HT1080 (cell line): ENCODE measurements at places on chromosomes 6 and 20.

DNA sequence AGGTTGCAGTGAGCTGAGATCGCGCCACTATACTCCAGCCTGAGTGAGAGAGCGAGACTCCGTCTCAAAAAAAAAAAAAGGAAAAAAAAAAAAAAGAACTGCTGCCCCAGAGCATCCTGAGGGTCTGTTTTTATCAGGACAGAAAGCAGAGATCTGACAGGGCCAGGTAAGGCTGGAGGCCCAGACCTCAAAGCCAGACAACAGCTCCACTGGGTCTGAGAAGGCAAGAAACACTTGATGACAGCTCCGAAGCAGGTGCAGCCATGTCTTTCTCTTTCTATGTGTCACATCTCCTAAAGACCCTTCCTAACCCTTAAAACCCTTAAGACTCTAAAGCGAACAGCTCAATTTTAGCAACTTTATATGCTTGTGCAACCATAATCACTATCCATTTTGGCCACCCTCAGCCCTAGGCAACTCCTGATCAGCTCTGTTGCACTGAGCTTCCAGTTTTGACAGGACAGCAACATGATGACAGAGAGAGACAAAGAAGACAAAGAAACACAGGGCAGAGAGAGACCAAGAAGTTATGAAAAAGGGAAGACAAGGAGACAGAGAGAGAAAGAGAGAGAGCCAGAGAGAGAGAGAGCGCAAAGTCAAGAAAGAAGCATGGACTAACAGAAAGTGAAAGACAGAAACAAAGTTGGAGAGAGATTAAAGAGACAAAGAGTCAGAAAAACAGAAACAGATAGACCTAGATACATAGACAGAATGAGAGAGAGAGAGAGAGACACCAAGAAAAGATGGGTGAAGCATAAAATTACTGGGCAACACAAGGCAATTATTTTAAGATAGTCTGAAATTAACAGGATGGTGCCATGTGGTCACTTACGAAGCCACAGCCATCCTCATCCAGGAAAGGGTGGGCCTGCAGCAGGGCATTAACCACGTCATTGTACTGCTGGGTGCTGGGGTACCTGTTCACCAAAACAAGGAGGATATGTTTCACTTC is 39.2 kb downstream of the SAMD3 start:
- DNase-seq: no peak

DNA sequence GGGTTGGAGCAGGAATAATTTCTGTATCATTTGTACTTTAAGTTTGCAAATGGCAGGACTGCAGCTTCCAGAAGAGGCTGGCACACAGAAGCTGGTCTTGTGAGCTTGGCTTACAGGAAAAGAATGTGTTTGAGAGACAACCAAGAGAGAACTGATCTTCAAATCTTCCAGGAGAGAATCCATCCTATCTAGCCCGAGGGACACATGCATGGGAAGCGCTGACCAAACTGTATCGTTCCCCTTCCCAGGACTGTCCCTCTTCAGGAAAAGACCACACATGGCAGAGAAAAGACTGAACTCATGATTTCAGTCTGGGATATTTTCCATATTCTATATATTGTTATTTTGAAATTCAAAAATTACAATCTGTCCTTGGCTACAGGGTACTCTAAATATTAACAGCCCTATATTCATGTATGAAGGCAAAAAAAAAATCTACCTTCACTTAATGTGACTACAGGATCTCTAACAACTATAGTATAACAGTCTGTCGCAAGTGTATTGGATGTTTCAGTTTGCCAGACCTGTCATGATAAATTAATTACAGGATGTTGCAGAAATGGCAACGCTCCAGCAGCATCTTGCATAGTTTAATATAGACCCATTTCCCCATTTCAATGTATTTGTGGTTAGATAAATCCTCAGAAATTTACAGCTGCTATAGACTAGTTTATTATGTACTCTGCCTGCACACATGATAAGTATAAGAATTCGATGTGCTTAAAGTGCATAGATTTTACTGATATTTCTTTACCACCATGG is 99.4 kb downstream of the MYB start:
- DNase-seq: no peak

DNA sequence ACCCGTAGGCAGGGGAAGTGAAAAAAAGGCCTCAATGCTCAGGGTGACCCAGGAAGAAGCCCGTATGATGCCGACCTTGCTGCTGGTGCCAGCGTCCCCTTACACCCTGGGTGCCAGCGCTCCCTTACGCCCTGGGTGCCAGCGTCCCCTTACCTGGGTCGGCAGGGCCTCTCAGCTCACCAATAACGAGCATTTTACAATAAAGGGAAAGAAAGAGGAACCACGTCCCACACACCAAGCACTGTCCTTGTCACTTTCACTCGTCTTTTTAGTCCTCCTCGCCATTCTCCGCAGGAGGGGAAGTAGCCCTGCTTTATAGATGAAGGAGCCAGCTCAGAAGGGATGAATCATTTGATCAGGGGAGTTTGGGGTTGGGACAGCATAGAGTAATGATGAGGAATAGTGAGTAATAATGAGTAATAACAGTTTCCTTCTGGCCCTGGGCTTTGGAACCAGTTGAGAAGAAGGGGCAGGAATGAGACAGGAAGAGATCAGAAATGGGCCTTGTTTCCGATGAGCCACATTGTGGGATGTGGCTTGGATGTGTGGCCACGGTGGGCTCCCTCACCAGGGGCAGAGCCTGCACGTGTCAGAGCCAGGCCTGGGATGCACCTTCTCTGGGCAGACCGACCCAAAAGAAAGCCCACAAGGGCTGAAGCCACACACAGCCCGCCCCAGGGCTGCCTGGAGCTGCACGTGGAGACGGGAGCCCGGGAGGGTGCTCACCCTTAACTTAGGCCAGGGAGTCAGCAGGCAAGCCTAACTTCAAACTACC is 75.7 kb downstream of the SYNJ2 start:
- peak; percentile 100 for DNase-seq

DNA sequence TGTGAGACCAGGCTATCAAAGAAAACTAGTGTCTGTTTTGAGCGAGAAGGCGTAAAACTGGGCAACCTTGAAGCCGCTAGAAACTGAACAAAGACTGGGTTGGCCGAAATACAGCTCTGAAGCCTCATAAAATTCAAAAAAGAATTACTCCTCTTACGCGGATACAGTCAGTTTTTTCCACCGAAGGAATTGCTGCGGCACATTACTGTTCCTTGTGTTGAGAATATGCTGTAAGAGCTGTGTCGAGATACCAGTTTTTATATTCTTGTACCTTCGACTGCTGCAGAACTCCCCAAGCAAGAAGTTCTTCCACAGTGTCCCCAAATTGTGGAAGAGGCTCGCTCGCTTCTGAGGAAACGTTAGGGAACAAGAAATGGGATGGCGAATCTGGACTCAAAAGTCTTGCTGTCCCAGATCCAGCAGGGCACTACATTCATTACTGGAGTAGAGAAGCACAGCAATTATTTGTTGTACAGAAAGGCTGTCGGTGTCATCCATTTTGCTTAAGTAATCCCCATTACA is 523 bp upstream of the COX7A2 start:
- DNase-seq: no peak

DNA sequence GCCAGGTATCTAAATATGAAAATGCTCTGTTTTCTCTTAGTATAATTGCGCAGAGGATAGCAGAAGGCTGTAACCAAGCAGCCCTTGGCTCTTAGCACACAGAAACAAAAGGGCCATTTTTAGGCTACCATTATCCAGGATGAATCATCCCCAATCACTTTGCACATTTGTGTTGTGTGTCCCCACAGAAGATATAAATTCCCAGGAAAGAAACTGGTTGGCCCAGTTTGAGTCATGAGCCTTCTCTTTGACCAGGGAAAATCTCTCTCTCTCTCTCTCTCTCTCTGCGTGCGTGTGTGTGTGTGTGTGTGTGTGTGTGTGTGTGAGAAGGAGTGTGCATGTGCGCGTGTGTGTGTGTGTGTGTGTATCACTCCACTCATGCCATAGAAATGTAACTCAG is 178.5 kb downstream of the FRK start:
- peak; percentile 60 for DNase-seq

- DNase-seq: no peak
Observed at GRCh38 chr6:73656531-73657145, 2.8 kb upstream of the SLC17A5 start.

- no peak for DNase-seq
Observed at GRCh38 chr6:5241252-5241651, 19.5 kb downstream of the LYRM4 start.

DNA sequence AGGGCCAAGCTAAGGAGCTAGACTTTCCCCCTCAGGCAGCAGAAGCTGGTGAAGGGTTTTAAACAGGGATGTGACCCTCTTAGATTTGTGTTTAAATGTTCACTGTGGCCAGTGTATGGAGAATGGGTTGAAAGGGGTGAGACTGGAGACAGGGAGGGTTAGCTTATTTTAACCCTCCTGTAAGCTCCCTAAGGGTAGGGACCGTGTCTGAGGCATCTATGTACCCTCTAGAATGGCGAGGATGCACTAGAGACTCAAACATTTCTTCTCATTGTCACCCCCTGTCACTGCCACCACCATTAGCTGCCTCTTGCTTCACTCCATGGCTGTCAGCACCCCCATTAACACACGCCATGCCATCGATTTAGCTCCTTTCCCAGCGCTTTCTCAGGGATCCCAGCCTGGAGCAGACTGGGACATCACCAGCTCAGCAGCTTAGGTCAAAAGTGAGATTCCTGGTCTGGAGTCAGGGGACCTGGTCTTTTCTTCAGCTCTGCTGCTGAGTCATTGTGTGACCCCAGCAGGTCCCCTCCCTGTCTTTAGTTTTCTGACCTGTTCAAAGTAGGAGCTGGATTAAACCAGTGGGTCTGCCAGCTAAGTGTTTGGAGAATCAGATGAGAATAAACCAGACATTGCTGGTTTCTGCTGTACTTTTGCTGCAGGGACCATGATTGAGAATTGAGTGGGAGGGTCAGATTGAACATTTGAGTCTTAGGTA is 1.1 kb upstream of the SLC22A7 start:
- DNase-seq: no peak

DNA sequence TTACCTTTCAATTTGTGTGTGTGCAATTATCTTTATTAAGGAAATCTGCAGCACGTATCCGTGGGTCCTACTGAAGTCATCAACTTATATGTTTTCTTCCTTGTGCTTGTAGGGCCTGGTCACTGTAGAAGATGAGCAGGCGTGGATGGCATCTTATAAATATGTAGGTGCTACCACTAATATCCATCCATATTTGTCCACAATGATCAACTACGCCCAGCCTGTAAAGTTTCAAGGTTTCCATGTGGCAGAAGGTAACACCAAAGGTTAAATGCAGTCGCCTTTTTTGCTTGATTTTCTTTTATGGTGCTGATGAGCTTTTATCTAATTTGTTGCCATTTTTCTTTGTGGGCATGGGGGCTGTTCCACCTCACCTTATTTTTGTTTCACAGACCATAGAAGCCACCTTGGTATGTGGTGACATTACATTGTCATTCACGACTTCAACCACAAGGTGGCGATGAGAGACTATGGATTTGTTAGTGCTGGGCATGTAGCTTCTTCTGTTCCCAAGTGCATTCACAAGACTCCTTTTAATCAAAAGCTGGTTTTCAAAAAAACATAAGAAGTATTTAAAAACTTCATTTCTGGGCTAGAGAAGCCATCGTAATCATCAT is 106.5 kb upstream of the LAMP5 start:
- peak; percentile 69 for DNase-seq

GRCh38 chr20:63096681-63097335 is 90.0 kb upstream of the BHLHE23 start:
- no peak for DNase-seq

DNA sequence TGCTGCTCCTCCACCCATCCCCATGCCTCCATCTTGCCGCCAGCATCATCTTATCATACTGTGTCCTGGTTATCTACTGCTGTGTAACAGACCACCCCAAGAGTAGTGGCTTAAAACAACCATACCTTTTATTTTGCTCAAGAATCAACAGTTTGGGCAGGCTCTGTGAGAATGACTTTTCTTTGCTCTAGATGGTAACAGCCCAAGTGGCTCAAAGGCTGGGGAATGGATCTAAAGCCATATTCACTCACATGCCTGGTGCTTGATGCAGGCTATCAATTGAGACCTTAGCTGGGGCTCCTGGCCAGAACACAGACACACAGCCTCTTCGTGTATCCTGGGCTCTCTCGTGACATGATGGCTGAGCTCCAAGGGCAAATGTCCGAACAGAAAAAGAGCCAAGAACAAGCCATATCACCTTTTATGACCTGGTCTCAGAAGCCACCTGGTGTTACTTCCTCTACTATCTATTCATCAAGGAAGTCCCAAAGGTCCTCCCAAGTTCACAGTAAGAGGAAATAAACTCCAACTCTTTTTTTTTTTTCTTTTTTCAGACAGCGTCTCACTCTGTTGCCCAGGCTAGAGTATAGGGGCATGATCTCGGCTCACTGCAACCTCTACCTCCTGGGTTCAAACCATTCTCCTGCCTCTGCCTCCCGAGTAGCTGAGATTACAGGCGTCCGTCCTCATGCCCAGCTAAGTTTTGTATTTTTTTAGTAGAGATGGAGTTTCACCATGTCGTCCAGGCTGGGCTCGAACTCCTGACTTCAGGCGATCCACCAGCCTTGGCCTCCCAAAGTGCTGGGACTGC is 159.3 kb upstream of the JARID2 start:
- no peak for DNase-seq

- no peak for DNase-seq
Observed at GRCh38 chr6:168029459-168030217, 32.2 kb downstream of the KIF25 start.

GRCh38 chr20:52539891-52540290 is 348.3 kb upstream of the ZFP64 start:
- peak; percentile 5 for DNase-seq

DNA sequence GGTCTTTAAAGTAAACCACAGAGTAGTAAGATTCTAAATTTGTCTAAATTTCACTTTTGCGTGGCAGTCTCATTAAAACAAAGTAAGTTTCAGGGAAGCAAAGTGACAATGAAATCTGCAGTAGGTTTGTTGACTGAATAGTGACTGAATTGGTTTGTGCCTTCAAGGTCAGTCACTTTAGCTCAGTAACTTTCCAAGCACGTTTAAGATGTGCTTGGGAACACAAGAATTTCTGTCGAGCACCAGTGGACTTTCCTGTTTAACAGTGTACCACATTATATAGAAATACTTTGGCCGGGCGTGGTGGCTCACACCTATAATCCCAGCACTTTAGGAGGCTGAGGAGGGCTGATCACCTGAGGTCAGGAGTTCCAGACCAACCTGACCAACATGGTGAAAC is 1.7 kb upstream of the CD24 start:
- no peak for DNase-seq

- DNase-seq: peak; percentile 31
Observed at GRCh38 chr20:45138561-45139300, 14.5 kb upstream of the WFDC12 start.

DNA sequence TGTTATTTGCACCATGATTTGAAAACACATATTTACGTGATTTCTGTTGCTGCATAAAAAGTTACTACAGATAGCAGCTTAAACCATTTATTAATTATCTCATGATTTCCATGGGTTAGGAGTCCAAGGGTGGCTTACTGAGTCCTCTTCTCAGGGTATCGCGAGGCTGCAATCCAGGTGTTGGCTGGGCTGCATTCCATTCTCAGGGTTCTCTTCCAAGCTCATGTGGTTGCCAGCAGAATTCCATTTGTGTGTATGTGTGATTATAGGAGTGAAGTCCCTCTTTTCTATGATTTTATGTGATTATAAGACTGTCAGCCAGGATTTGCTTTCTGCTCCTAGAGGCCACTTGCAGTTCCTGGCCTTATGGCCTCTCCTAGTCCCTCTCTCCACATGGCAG is 135.1 kb downstream of the FAM83B start:
- DNase-seq: no peak

- DNase-seq: no peak
Observed at GRCh38 chr6:52518279-52518945, 58.4 kb downstream of the TRAM2 start.
